ENCODE measurements at places on chromosomes 6 and 20.

DNA sequence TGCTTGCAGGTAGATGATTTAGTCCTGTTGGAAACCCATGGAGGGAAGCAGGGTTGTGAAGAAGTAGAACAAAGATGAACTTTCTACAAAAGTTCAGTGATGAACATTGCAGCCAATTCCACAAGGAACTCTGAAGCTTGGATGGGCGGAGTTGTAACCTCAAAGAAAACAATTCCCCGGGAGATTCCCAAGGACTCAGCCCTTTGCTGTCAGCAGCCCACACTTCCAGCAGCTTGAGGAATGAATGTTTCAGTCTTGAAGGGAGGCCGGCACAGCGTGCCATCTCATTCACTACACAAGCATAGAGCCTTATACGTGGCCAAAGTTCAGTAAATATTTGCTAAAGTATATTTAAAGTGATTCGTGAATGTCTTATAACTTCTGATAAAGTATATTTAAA lies 269.4 kb downstream of the NKAIN2 start:
- peak; percentile 59 for DNase-seq

GRCh38 chr6:134468633-134469032 lies 150.7 kb upstream of the SGK1 start:
- peak; percentile 73 for DNase-seq

GRCh38 chr6:12318749-12319148 lies 28.6 kb downstream of the EDN1 start:
- no peak for DNase-seq

DNA sequence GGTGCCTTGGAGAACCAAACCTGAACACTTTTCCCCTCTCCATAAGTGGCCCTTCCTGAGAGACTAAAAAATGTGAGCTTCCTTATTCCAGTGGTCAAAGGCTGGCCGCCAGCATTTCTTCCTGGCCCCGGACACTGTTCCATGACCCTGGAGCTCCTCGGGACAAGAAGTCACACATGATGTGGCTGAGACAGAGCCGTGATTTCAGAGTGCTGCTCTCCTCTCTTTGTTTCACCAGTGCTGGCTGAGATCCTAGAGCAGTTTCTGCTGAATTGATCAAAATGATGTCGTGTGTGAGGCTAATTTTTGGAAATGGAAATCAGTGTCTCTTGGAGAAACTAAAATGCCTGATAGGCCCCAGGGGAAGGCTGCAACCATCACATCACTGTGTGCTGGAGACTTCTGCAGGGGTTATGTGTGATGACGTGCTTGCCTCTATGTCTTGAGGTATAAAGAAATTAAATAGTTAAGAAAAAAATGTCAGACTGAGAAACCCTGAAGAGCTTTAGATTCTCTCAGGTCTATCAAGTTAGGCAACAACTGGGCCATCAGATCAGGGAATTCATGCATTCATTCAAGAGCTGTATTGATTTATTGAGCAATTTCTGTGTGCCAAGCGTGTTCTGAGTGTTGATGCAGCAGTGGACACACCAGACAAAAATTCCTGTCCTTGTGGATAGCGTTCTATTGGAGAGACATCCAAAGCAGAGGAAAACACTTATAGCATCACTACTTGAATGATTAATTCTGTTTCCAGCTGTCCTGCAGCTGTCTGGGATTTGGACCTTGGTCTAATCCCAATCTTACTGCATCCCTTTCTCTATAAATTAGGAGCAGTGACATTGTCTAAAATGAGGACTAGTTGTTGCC lies 72.7 kb upstream of the CCN6 start:
- no peak for DNase-seq

- DNase-seq, result peak; percentile 53
These were observed 119.5 kb upstream of the CD93 start for GRCh38 chr20:23205611-23206041.

- no peak for DNase-seq
These were observed 8.9 kb downstream of the SNHG17 start for GRCh38 chr20:38426006-38426897.

DNA sequence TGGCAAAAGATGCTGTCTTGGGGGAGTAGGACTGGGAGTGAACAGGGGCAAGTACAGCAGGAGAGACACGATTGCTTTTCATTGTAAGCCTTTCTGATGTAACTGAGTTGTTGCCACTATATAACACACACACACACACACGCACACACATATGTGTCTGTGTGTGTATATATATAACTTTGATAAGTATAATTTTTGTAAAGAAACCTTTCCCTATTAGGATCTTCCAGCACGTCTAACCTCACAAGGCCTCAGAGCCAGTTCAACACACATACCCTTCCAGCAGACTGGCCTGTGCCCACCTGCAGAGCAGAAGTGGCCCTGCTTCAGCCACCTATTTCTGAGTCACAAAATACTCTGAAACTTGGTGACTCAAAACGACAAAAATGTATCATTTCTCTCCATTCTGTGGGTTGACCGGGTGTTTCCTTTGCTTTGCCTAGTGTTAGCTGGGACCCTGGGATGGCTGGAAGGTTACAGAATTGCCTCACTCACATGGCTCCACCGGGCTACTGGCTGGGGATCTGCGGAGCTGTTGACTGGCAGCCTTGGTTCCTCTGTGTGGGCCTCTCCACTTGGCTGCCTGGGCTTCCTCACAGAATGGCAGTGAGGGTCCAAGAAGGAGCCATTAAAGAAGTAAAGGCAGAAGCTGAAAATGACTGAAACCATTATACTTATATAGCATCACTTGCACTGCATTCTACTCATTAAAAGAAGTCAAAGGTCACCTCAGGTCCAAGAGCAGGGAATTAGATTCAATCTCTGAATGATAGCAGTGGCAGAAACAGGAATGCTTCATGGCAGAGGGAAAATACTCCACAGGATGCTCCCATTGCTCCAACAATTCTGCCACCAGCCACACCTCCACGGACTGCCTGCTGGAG lies 126.4 kb downstream of the BANF2 start:
- DNase-seq, result no peak

DNA sequence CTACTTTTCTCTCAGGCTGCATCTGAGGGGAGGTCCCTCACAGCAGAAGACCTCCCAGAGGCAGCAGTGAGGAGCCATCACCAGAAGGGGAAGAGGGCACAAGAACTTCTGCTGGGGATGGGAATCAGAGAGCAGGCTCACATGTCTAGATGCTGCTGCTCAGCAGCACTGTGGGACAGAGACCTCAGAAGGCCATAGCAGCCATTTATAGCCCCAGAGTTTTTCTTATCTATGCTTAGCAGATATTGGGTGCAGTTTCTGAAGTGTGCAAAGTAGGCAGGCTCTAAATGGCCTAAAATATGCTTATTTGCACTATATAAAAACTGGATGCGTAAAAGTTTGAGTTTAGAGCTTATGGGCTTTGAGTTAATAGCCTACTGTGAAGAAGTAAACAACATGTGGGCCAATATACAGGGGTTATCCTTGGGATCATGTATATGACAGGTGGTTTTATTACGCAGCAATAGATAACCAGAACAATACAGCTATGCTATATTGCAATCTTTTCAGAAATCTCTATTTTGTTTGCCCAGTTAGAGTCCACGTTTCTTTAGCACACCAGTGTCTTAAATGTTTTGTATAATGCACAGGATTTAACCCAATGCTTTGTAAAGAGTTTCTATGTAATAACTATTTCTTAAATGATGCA lies 60.2 kb upstream of the TMEM244 start:
- DNase-seq, result no peak
